HS-27A (cell line): ENCODE measurements at places on chromosomes 2 and 18.

GRCh38 chr2:79855264-79856006, 342.6 kb downstream of the CTNNA2 start:
- DNase-seq, result peak; percentile 41

GRCh38 chr2:120402508-120402907, 56.6 kb downstream of the INHBB start:
- no peak for DNase-seq

- DNase-seq, result no peak
Observed at GRCh38 chr2:215808996-215809395, 204.4 kb downstream of the MREG start.

- no peak for DNase-seq
Observed at GRCh38 chr2:184890311-184890710, 292.0 kb downstream of the ZNF804A start.

GRCh38 chr2:241364781-241365180, 8.7 kb downstream of the FARP2 start:
- DNase-seq, result no peak

DNA sequence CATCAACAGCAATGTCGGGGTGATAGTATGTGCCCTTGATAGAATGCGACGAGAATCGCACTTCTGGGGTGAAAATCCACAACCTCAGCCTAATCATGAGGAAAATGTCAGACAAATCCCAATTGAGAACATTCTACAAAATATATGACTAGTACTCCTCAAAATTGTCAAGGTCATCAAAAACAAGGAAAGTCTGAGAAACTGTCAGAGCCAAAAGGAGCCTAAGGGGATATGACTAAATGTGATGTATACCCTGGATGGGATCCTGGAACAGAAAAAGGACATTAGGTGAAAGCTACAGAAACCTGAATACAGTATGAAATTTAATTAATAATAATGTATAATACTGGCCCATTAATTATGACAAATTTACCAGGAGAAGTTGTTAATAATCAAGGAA, 7.6 kb upstream of the CACNB4 start:
- no peak for DNase-seq

DNA sequence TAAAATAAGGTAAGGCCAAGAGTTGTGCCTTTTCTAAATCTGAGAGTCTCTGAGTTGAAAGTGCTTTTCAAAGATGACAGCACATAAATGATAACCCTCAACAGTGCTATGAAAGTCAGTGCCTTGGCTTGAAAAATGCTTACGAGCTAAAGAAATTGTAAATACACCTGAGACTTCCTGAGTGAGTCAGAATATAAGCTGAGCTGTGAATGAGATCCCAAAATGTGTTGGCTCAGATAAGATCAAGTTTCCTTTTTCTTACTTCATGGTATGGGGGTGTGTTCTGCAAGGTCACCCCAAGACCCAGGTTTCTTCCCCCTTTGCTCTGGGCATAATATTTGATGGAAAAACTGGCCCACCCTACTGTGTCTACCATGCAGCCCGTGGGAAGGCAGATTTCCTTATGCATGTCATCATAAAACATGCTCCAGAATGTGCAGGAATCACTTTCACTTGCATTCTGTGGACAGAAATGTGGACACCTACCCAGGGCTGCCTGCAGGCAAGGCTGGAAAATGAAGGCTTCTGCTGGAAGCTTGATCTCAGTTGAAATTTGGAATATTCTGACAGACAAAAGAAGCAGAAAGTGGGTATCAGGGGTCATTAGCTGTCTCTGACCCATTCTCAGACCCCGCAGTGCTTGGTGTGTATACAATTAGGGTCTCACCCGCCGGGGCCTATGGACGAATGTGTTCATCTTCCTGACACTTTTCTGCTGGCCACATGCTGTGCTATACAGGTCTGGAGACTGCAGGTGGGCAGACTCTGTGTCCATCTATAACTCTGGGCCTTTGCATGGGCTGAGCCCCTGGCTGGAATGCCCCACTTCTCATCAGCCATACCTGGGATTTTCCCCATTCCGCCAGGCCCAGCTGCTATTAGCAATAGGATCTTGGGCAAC, 212.6 kb downstream of the SH3RF3 start:
- DNase-seq, result no peak

DNA sequence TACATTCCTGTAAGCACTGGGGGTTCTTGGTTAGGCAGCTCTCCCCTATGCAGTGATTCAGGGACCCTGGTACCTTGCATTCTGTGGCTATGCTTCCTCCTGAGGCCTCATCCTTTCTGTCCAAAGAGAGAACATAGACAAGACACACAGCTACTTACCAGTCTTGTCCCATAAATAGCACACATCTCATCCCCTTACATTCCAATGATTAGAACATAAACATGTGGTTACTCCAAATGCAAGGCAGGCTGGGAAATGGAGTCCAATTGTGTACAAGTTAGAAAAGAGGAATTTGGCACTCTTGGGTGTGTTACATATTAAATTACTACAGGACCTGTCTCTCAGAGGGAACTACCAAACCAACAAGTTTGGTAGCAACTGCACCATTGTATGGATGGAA, 171.3 kb downstream of the ARHGAP15 start:
- DNase-seq, result no peak

GRCh38 chr18:48834413-48835031, 116.2 kb downstream of the SMAD7 start:
- peak; percentile 79 for DNase-seq

- no peak for DNase-seq
Observed at GRCh38 chr2:21412944-21413443, 289.2 kb downstream of the TDRD15 start.

GRCh38 chr2:172342078-172342477, 85.3 kb upstream of the ITGA6 start:
- no peak for DNase-seq

GRCh38 chr2:59150217-59150849, 909.2 kb upstream of the FANCL start:
- DNase-seq, result no peak

DNA sequence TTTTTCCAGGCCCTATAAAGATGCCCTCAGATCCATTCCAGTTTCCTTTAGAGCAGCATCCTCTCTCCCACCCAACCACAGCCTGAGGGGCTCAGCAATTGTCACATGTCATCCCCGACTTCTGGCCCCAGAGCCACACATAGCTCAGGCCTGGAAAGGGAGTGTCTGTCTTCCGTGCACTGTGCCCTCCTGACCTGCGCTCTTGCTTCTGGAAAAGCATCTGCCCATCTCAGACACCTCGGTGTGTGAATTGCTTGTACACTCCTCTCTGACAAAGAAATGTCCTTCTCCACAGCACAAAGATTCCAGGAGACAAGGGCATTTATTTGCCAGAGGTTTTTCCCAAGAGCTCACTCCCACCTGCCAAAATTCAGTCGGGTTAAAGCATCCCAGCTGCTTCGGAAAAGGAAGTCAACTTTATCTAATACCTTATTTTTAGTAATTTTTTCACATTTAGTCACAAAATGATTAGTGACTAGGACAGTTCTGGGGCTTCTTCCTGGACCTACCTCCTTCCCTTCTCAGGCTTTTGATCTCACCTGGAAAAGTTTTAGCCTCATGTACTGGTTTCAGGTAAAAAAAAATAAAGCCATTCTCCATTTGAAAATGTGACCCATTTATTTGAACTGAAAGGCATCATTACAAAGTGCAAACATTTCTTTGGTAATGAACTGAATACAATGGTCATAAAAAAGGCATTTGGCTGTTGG, 112.9 kb downstream of the PXDN start:
- DNase-seq, result no peak

DNA sequence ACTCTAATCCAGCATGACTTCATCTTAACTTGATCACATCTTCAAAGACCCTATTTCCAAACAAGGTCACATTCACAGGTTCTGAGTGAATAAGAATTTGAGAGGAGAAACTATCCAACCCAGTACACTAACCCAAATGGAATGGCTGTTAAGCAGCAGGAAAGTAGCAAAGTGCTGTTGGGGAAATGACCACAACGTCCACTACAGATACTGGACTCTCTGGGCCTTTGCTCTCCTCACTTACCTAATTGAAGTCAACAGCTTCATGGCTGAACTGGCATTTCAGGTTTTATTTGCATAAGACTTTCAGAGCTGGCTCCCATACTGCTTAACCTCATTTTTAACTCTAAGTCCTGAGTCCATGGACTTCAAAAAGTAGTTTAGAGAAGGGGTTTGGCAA, 38.0 kb upstream of the ACVR2A start:
- peak; percentile 33 for DNase-seq

DNA sequence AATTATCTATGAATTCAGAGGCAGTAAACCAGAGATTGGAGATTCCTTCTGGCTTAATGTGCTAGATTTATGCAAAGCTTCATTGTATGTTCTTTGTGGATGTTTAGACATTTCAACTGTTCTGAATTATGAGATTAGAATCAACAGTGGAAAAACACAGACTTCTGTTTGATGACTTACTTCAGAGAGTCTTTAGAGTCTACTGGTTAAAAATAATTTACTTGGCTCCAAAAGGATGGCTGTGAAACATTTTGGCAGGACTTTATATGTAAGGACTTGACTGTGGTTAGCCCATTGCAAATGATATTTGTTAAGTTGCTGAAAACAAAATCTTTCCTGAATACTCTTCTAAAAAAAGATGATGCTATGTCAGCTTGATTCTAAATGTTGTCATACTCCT, 25.5 kb upstream of the LRRC30 start:
- no peak for DNase-seq

- DNase-seq, result no peak
Observed at GRCh38 chr2:221761260-221761659, 189.2 kb upstream of the EPHA4 start.

- no peak for DNase-seq
Observed at GRCh38 chr2:209600341-209601171, 171.1 kb upstream of the UNC80 start.

GRCh38 chr2:232647261-232647660, 13.9 kb downstream of the EFHD1 start:
- DNase-seq, result no peak

- no peak for DNase-seq
Observed at GRCh38 chr2:64582774-64583340, 58.7 kb downstream of the AFTPH start.

- DNase-seq, result no peak
Observed at GRCh38 chr2:240891492-240892340, 4.2 kb downstream of the MAB21L4 start.

DNA sequence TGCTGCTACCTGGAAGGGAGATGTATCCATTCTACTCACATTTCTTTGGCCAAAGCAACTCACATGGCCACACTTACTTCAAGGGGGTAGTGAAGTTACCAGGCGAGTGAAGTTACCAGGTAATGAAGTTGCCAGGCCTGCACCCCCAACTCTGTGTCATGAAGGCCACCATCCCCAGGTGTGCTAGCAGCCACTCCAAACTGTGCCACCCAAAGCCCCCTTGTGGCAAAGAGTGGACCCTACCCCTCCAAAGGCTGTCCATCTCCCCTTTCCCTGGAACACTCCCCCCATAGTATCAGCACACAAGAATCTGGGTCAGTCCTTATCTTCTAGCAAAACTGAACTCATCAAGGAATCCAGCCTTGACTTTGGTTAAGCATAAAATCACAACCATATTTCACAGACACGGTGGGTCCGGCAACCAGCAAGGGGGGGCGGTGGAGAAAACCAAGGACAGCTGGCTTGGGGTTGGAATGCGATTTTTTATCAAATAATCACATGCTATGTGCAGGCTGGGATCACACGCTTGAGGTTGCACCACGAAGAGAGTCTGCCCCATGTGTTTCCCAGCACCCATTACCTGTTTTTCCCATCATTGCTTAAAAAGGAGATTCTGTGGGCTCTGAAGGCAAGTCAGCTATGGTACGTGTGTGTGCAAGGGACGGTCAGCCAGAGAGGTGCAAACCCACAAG, 60.9 kb downstream of the ZFP36L2 start:
- no peak for DNase-seq

- DNase-seq, result no peak
Observed at GRCh38 chr2:67374481-67374880, 22.7 kb upstream of the ETAA1 start.

- no peak for DNase-seq
Observed at GRCh38 chr2:140988597-140988996, 1142.2 kb downstream of the LRP1B start.

- DNase-seq, result no peak
Observed at GRCh38 chr18:65735155-65735554, 15.7 kb upstream of the CDH7 start.

- DNase-seq, result no peak
Observed at GRCh38 chr18:76464281-76465259, 30.5 kb downstream of the ZNF516 start.

DNA sequence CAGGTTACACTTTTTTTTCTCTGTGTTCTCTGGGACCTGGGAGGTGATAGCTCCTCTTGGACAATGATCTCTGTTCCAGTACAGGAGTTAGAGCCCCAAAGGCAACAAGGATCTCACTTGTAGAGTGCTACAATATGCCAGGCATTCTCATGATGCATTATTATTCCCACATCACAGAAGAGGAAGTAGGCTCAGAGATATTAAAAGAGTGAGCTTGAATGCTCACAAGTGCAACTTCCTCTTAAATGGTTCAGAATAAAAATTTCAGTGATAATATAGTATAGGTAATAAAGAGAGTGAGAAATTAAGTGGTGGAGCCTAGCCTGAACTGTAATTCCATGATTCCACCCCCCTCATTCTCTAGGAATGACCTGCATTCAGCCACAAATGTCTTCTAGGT, 21.4 kb downstream of the POLE4 start:
- no peak for DNase-seq
